HFF-Myc (cell line): ENCODE measurements at places on chromosomes 5 and 9.

GRCh38 chr5:141951332-141951781 is 6.6 kb downstream of the PCDH12 start:
- DNase-seq, result no peak

- DNase-seq, result no peak
Observed at GRCh38 chr9:96113032-96113431, 188.9 kb downstream of the HSD17B3 start.

GRCh38 chr5:172870715-172871461 is 36.8 kb downstream of the ERGIC1 start:
- no peak for DNase-seq

DNA sequence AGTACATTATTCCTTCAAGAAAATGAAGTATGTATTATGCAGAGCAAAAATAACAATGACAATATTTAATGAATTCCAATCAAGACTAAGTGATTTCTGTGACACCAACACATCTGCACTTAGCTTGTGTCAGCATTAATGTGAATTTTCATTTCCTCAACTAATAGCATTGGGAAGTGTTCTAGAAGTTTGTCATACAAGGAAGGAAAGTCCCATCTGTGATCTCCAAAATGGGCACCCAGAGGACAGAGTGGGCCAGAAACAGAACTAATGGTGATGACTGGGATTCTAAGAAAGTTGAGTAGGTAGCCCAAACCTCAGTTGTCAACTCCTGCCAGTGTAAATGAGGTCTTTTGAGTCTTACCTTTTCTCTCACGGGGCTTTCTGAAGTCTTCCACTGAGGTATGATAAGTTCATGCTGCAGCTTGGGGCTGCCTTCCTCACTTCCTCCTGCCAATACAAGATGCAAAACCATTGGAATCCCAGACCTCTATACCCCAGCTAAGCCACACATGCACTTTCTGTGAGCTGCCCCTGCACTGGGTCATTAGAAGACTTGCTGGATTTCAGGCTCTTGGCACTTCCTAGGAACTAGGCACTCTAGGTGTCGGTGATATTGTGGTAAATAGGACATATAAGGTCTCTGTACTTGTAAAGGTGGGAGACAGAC is 4.9 kb downstream of the ADAM19 start:
- no peak for DNase-seq

DNA sequence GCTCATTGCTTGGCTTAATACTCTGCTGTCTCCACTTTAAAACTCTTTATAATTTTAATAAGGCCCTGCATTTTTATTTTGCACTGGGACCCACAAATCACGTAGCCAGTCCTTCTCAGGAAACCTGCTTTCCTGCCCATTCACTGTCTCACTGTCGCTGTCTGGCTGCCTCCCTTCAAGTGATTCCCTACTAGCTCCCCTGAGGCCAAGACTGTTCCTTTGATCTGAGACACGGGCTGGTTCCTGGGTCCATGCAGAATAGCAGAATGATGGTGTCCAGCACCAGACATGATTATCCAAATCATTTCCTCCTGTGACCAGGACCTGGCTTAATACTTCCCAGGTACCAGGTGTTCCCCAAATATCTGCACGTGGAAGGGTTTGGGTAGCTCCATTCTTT is 597.1 kb upstream of the KLF4 start:
- DNase-seq, result no peak

- no peak for DNase-seq
Observed at GRCh38 chr9:115494393-115494792, 376.4 kb upstream of the TNC start.

DNA sequence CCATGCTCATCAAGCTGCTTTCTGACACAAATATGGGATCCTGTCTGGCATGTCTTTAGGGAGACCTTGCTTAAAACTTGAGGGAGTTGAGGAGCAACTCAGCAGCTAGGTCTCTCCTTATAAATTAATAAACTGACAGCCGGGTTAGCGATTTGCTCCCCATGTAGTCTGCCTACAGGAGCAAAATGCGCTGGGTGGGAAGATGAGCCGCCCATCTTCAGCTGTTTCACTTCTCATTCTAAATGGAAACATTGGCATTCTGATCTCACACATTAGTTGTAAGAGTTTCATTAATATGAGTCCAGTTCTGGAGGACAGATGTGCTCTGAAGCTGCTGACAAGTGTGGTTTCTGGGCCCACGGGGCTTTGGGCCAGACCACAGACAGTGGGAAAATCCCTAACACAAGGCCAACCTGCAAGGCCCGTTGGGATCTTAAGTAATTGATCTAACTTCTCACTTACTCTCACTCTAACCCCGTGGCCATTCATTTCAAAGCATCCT is 197.0 kb downstream of the MCTP1 start:
- no peak for DNase-seq

- DNase-seq, result no peak
Observed at GRCh38 chr5:106093134-106093533, 1577.6 kb downstream of the EFNA5 start.

- no peak for DNase-seq
Observed at GRCh38 chr9:5265939-5266338, 34.7 kb downstream of the INSL4 start.

DNA sequence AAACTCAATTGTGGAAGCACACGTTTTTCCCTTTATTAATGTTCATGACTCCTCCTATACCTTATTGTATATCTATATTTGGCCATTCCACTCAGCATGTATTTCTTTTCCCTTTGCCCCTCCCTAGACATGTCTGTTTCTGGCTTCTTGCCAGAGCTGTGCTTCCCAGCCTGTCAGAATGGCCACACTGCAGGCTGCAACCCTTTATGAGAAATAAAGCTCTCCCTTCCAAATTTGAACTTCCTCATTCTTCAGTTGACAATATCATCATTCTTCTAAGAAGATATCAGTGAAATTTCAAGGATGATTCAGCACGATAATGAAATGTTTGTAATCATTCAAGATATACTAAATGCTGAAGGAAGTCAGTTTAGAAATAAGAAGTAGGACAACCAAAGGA is 107.6 kb upstream of the PRSS3 start:
- no peak for DNase-seq

DNA sequence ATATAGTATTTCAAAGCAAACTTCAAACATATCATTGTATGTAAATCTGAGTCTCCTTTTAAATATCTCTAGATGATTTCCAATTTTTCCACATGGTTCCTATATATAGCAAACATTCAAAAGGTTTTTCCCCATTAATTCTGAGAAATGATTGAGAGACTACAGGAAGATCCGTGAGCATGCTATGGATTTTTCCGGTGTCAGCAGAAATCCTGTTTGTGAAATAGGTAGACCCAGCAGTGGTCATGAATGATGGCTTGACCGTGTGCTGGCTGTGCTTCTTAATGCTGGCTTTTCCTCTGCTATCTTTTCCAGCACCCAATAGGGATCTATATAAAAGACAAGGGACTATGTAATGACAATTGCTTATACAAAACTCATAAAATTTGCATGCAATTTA is 485.3 kb downstream of the PSAT1 start:
- no peak for DNase-seq

- DNase-seq, result no peak
Observed at GRCh38 chr9:112719696-112720095, 1.8 kb upstream of the INIP start.

- no peak for DNase-seq
Observed at GRCh38 chr5:66144834-66145390, 812 bp downstream of the SREK1 start.

GRCh38 chr9:84317563-84317962 is 23.0 kb downstream of the SLC28A3 start:
- no peak for DNase-seq

DNA sequence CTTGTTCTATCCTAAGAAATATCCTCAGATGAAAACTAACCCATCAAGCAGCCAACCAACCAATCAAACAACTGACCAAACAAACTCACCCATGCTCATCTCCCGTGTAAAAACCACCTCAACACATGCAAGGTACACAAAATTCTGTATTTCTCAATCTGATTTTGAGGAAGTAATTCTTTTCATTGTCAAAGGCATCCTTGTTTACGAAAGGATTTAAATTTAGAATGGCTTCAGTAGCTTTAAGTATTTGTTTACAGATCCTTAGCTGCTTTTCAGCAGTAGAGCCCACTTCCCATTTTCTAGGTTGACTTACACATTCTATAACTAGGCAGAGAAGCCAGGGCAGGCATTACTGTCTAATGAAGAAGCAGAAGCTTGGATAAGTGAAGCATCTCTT is 78.6 kb downstream of the NTRK2 start:
- no peak for DNase-seq

- DNase-seq, result no peak
Observed at GRCh38 chr9:9893837-9894236, 719.0 kb downstream of the PTPRD start.

DNA sequence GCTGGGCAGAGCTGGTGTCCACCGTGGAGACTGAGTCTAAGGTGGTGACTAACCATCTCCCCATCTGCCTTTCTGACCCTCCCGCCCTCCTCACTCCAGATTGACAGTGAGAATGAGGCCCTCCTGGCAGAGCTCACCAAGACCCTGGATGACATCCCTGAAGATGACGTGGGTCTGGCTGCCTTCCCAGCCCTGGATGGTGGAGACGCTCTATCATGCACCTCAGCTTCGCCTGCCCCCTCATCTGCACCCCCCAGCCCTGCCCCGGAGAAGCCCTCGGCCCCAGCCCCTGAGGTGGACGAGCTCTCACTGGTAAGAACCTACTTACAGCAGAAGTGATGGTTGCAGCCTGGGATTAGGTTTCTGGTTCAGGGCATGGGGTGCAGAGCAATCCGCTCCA is 96.5 kb downstream of the PPARGC1B start:
- no peak for DNase-seq

DNA sequence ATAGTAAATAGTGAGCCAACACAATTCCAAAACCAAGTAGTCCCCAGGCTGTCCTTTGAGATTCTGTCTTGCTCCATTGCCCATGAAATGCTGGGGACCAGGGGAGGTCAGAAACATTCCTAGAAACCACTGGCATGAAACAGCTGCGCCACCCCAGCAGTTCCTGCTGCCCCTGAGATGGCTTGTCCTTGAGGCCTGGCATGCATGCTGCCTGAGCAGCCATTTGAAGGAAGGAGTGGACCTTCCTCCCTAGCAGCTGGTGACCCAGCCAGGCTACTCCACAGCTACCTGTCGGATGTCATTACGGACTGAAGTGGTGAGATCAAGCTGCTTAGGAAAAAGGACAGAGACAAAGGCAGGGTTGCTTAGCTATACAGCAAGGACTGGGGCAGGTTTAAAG is 260.6 kb downstream of the DENND1A start:
- no peak for DNase-seq

DNA sequence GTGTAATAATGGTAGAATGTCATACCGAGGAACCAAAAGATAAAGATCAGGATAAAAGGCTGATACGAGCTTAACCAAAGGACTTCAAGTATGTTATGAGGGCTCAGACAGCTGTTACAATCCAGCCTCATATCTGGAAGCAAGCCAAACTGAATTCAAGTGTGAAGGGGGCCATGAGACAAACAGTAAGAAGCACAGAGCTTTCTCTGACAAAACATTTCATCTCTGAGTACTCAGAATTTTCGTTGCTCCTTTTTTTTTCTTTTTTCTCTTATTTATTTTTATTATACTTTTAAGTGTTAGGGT is 52.9 kb upstream of the CD180 start:
- DNase-seq, result peak; percentile 43

GRCh38 chr9:87842878-87843585 is 39.6 kb upstream of the SPATA31E1 start:
- DNase-seq, result no peak

- no peak for DNase-seq
Observed at GRCh38 chr9:130940693-130941576, 1.9 kb upstream of the FIBCD1 start.

DNA sequence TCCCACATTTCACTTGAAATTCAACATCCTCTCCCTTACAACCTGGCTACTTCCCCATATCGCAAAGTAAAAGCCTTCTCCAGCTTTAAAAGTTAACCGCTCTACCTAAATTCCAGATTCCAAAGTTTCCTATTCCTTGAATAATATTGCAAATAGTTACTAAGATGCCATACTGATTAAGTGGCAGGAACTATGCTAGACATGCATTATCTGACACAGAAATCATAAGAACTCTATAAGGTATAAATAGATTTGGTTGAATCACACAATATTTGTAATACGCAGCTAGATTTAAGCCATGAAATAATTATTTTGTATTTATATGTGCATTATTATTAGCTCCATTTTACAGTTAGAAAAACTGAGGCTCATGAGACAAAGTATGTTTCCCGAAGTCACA is 92.8 kb downstream of the NFIB start:
- no peak for DNase-seq

DNA sequence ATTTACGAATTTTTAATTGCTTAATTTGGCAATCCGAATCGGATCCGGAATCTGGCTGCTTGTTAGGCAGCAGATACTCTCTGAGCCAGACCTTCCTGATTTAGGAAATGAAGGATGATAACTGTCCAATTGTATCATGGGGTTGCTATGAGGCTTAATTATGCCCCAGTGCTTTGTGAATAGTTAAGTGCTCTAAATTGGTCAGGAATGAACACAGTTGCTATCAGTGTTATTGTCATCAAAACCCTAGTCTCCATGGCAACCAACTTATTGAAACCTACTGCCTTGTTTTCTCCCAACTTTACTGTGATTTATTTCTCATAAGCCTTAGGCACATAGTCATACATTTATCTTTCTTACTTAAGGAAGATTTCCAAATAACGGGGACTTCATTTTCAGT is 47.9 kb downstream of the MAMDC2 start:
- DNase-seq, result no peak

GRCh38 chr5:68303754-68304420 is 88.3 kb downstream of the PIK3R1 start:
- no peak for DNase-seq

DNA sequence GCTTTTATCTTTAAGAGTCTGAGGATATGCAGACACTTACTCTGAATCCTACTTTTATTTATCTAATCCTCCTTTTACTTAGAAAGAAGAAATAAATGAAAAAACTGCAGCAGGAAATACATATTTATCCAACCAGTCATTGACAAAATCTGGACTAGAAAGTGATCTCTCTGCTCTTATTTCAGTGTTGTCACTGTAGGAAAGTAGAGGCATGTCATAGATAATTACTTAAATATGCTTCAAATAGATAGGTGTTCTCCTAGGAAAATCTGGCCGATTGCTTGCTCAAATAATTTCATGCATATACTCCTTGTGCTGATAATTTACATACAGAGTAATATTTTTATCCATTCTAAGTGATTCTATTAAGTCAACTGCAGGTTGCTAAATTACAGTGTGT is 2001.9 kb upstream of the C9orf72 start:
- DNase-seq, result no peak
